ENCODE measurements at places on chromosomes 1 and 21.

GRCh38 chr1:31715873-31716220 lies 12.0 kb upstream of the COL16A1 start:
- DNase-seq = no peak

DNA sequence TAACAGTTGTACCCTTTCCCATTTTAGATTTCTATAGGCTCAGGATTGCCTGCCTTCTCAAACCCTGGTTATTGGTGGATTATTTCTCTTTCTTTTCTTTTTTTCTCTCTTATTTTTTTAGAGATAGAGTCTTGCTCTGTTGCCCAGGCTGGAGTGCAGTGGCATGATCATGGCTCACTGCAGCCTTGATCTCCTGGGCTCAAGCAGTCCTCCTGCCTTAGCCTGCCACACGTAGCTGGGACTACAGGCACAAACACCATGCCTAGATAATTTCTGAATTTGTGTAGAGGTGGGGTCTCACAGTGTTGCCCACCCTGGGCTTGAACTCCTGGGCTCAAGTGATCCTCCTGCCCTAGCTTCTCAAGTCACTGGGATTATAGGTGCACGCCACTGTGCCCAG lies 58.8 kb downstream of the UCK2 start:
- no peak for DNase-seq

- DNase-seq = no peak
Measured at GRCh38 chr1:33241866-33242265, 14.4 kb upstream of the ZNF362 start.

GRCh38 chr21:42230178-42230577 lies 11.2 kb downstream of the ABCG1 start:
- DNase-seq = no peak

GRCh38 chr1:40042341-40042740 lies 1.8 kb downstream of the CAP1 start:
- DNase-seq = no peak

All from HFFc6 (cell line).